ENCODE measurements at places on chromosomes 2 and 18.

DNA sequence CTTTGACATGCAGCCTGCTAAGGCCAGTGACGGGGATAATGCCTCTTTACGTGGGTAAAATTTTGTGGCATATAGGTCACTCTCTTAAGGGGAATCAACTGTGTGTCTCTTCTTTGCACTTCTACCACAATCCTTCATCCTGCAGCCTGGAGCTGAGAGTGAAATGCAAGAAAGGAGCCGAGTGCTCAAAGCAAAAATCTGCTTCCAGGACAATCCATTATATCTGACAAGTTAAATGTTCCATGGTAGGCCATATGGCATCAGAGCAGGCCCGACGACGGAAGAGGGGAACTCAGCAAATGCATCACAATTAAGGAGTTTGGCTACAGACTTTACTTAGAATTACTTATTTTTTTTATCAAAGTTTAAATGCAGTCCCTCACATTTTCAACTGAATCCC lies 171.2 kb downstream of the TCF4 start:
- DNase-seq: no peak

- no peak for DNase-seq
Measured at GRCh38 chr2:204255071-204255470, 290.2 kb upstream of the PARD3B start.

DNA sequence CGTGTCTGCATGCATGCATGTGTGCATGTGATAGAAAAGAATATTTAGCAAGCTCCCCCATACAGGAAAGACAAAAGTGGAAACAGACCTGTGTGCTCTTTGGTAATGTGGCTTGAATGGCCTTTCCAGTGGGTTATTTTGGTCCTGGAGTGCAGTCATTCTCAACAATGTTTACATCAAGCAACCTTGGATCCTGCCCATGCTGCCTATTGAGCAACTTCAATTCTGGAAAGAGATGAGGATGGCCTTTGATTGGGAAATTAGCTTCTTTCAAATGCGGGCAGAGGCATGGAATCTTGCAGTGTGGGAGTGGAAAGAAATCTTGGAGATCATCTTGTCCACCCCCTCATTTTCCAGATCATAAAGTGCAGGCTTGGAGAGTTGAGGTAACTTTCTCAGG lies 87.2 kb upstream of the SMAD2 start:
- DNase-seq: no peak

DNA sequence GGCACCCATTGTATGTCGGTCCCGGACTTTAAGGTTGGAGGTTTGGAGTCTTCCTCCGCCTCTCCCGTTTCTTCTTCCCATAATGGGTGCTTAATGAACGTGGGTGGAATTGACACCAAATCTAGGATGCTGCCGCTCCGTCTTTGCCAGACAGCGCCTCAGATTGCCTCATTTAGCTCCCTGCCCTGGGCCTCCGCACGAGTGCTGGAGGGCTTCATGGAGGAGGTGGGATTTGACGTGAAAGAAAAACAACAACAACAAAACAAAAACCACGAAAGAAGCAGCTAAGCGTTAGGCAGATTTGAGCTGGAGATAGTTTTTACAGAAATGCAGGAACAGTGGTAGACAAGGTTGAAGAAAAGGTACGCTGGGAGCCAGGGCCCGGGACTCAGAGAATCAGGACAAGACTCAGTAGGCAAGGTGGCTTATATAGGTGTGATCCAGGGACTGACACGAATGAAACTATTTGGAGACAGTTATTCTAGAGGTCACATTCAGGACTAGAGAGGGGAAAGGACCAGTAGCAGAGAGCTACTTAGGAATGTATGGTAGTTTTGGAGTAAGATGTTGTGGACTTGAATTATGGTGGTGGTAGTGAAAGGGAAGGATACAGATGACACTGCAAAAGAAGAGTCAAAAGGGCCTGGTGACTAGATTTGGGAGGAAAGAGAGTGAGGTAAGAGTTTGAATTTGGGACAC lies 605 bp downstream of the ZNF2 start:
- DNase-seq: no peak

DNA sequence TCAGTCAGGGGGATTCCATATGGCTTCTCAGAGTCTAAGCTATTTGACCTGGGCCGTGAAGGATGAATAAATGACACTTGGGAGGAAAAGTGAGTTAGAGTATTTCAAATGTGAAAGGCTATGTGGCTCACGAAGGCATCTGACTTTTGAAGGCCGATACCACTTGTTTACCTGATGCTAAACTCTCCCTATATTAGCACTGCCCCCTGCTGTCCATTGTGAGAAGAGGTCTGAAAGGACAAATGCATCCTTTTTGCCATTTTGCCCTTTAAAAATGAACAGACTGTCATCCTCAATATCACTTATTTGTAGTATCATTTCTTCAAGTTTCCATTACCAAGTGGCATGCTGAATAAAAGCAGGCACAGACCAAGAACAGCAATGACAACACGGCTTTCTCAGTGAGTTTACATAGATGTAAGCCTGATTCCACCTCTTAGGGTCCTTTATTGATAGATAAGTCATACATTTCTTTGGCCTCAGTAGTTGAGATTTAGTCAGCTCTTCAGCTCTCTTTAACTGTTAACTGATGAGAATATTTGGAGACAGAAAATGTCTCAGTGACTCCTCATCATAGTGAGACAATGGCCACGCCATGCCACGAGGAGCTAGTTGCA lies 40.1 kb downstream of the DOCK10 start:
- DNase-seq: peak; percentile 71

Measured in head of caudate nucleus (tissue), 42 donors.